ENCODE measurements at places on chromosomes 5 and 9.

DNA sequence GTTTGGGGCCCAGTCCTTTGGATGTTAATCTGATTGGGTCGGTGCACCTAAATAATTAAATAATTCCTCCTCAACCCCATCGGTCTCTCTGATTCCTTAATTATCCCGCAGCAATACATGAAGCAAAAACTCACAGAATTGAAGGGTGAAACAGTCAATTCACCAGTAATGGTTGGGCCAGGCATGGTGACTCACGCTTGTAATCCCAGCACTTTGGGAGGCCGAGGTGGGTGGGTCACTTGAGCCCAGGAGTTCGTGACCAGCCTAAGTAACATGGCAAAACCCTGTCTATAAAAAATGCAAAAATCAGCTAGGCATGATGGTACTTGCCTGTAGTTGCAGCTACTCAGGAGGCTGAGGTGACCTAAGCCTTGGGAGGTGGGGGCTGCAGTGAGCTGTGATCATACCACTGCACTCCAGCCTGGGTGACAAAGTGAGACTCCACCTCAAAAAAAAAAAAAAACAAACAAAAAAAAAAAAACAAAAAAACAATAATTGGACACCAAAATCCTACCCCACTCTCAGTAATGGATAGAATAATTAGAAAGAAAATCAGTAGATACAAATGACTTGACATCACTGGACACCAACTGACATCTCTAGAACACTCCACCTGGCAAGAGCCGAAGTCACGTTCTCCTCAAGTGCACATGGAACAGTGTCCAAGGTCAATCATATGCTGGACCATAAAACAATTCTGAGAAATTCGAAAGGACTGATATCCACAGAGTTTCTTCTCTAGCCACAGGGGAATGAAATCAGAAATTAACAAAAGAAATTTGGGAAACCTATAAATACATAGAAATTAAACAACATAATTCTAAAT lies 5.3 kb downstream of the ABO start:
- DNase-seq: no peak

GRCh38 chr5:172005708-172006320 lies 624 bp downstream of the FBXW11 start:
- DNase-seq: peak; percentile 30

GRCh38 chr9:133221177-133221809 lies 12.2 kb upstream of the OBP2B start:
- peak; percentile 14 for DNase-seq

GRCh38 chr9:16325966-16326365 lies 544.5 kb downstream of the BNC2 start:
- DNase-seq: no peak

DNA sequence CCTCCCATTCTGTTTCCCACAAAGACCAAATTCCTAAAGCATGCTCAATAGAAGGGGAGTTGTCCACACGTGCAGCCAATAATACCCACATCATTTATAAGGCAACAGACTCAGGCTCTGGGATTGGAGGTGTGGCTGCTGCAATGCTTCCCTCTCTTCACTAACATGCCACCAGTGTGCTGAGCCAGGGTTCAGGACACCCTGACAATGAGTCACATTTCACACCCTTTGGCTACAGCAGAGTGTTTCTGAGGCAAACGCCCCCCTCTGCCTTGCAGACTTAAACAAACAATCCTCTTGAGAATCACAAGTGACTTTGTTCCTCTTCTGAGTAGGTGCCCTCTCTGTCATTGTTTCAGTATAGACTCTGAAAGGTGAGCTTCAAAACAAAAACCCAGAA lies 189.3 kb upstream of the TLE4 start:
- no peak for DNase-seq

GRCh38 chr5:136054142-136055019 lies 25.6 kb downstream of the TGFBI start:
- no peak for DNase-seq

GRCh38 chr9:98453589-98454311 lies 198.3 kb upstream of the TBC1D2 start:
- DNase-seq: no peak

- no peak for DNase-seq
Measured at GRCh38 chr5:2981652-2982051, 230.2 kb upstream of the IRX2 start.

DNA sequence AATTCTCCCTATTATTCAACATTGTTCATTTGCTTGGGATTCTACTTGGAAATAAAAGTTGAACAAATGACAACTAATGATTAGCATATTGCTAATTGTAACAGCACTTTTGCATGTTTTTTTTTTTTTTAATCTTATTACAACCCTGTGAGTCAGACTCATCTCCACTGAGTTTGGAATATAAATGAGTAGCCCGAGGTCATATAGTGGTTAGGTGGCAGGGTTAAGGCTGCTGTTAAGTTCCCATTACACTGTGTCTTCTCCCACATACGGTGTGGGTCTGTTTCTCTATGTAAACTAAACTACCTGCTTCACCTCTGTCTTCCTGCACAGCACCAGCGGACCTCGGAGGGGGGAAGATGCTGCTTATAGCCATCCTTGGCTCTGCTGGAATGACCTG lies 92.4 kb downstream of the EQTN start:
- DNase-seq: no peak

DNA sequence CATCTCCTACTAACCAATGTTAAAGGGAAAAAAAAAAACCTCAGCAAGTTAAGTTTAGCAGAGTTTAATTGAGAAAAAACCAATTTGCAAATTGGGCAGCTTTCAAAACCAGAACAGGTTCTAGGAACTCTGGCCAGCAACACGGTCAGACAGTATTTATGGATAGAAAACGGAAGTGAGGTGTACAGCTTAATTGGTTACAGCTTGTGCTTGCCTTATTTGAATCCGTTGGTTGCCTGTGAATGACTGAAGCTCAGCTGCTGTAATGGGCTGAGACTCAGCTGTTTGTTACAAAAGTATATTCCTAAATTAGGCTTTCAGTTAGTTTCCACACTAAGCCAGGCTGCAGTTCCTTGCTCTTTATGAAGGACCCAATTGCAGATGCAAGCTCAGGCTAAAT lies 217.0 kb downstream of the SREK1 start:
- no peak for DNase-seq

- DNase-seq: no peak
Measured at GRCh38 chr5:55557123-55557522, 22.4 kb upstream of the PLPP1 start.

DNA sequence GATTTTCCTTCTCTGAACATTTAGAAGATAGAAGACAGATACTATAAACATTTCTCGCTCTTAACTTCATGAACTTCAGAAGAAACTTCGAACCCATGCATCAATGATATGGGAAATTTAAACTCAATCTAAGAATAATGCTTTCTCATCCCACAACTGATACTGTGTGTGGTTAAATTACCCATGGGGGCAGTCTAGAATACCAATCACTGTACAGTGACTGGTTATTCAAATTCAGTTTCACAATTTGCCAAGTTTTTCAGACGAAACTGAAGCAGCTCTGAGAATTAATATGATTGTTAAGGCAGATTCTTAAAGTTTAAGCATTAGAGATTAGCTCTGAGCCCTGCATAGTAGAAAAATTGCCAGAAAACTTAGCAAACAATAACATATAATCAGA lies 431.0 kb downstream of the SH3GL2 start:
- DNase-seq: peak; percentile 7

GRCh38 chr9:4538107-4538506 lies 47.8 kb downstream of the SLC1A1 start:
- no peak for DNase-seq

DNA sequence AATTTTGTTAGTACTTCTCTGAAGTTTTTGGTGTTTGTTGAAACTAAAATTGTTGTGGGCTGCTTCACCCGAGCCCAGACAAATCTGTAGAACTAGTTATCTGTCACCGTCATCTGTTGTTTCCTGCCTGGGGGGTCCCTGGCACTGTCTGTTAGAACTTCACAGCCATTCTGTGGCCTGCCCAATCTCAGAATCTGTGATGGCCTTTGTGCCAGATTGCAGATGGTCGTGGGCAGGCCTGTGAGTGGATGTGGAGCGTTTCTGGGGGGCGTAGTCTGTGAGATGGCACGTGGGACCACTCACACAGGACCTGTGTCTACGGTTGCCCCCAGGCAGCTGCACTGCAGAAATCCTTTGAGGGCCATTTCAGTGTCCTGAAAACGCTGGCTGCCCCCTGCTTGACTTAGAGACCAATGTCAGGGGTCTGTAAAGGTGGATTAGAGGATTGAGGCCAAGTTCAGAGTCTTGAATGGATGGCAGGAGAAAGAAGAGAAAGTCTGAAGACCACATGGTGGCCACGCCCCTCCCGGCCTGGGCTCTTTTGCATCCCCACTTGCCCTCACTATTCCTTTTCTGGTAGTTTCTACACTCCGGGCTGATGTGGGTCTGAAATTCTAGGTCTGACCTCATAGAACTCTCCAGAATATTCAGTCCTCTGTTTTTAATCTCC lies 38.3 kb downstream of the TRIO start:
- no peak for DNase-seq

GRCh38 chr5:133565993-133566392 lies 46.3 kb downstream of the FSTL4 start:
- peak; percentile 15 for DNase-seq

- DNase-seq: no peak
Measured at GRCh38 chr5:68319706-68320412, 104.3 kb downstream of the PIK3R1 start.

- no peak for DNase-seq
Measured at GRCh38 chr5:69467442-69468225, 25.0 kb upstream of the OCLN start.

- DNase-seq: no peak
Measured at GRCh38 chr5:106085136-106085535, 1585.6 kb downstream of the EFNA5 start.

- no peak for DNase-seq
Measured at GRCh38 chr9:21833090-21833801, 30.8 kb downstream of the MTAP start.

DNA sequence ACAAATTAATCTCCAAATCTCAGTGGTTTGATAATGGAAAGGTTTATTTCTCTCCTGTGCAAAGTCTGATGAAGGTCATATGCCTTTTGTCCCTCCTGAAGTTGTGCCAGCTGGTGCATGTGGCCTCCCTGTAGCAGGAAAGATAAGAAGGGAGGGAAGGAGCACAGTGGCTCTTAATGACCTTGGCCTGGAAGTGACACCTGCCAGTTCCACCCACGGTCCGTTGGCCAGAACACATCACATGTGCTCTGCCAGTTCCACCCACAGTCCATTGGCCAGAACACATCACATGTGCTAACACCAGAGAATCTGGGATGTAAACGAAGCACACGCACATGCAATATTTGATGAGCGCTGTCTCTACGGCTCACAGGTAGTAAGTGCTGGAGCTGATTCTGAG lies 130.9 kb downstream of the DOCK2 start:
- DNase-seq: no peak

- no peak for DNase-seq
Measured at GRCh38 chr5:169772688-169773087, 135.6 kb downstream of the DOCK2 start.

GRCh38 chr9:126986506-126986951 lies 71.9 kb downstream of the RALGPS1 start:
- peak; percentile 39 for DNase-seq

DNA sequence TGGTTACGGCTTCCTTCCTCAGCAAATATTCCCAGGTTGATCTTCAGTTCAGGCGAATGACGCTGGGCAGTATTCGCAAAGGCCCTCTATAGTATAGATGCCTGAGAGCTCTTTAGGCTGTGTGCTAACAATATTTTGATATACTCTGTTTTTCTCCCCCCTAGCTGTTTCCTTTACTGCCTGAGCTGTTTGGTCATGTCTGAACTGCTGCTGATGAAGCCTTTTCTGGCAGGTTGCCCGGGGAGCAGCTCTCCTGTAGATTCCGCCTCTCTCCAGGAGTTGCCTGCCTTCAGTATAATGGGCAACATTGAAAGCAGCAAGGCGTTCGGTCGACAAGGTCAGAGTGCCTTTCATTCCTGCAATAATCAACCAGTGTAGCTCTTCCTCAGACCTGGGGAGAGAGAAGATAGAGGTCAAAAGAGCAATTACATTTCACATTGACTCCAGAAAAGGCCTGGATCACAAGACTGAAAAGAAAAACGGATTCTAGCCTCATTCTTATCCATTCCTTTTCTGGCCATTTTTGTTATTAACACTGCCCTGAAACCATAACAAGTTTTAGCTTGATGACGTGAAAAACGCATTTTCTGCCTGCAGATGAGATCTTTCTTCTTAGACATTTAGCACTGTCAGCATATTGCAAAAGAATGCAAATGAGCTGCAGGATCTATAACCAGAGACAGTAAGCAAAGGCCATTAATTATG lies 60.1 kb upstream of the ZNF608 start:
- DNase-seq: no peak

DNA sequence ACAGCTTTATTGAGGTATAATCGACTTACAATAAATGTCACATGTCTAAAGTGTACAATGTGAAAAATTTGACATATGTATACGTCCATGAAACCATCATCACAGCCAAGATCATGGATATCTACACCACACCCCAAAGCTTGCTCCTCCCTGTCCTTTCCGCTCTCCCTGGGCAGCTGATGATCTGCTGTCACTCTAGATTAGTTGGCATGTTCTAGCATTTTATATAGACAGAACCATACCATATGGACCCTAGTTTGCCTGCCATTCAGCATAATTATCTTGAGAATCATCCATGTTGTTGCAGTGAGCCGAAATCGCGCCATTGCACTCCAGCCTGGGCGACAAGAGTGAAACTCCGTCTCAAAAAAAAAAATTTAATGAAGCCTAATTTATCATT lies 42.5 kb downstream of the ERGIC1 start:
- DNase-seq: no peak

- no peak for DNase-seq
Measured at GRCh38 chr9:109789556-109789955, 9.6 kb downstream of the PALM2AKAP2 start.

- DNase-seq: no peak
Measured at GRCh38 chr5:35127006-35127405, 79.3 kb upstream of the AGXT2 start.

GRCh38 chr5:31854181-31855133 lies 215.5 kb downstream of the PDZD2 start:
- peak; percentile 4 for DNase-seq

DNA sequence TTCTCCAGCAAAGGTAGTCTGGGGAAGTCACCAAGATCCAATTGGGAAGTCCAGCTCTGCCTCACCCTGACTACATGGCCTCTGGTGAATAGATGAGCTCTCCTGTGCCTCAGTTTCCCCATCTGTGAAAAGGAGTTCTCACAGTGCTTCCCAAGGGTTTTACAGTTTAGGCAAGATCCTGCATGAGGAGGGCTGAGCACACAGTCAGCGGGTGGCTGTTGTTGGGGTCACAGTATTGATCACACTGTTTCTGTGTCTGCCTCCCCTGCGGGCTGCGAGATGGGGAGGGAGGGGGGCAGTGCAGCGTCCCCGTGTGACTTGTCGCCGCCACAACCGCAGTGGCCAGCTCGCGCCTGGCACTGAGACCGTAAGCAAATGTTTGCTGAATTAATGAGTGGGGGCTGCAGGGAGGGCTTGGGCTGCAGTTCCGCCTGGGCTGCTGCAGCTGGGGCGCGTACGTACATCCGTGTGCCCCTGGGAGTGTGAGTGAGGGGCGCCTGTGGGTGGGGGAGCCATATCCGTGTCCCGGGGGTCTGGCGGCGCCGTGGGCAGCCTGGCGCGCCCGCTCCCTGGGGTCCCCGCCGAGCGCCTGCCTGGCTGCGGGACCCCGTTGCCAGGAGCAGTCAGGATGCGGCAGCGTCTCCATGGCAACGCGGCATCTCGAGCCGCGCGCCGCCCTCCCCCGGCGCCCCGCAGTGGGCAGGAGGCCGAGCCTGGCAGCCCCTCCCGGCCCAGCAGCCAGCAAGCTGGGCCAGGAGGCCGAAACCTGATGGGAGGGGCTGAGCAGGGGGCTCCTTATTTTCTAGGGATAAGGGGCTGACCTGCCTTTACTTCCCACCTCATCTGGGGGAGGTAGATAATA lies 31.4 kb upstream of the PSD2 start:
- DNase-seq: no peak

GRCh38 chr5:57594436-57594835 lies 111.8 kb upstream of the ACTBL2 start:
- DNase-seq: no peak
